ENCODE measurements at places on chromosomes 3 and 15. TPM values are rescaled to one million over a fixed set of nuclear protein-coding genes. Genes with fewer than 3 reads are reported as not detected.

ZNF620 gene
- 4.3 TPM for total RNA-seq

ISLR2 gene
- total RNA-seq, result 4.3 TPM

TMEM158 gene
- 3.6 TPM for total RNA-seq

THAP10 gene
- total RNA-seq, result 6.6 TPM

REC114 gene
- 7.5 TPM for total RNA-seq

PLXNA1 gene
- 17.0 TPM for total RNA-seq

DNA sequence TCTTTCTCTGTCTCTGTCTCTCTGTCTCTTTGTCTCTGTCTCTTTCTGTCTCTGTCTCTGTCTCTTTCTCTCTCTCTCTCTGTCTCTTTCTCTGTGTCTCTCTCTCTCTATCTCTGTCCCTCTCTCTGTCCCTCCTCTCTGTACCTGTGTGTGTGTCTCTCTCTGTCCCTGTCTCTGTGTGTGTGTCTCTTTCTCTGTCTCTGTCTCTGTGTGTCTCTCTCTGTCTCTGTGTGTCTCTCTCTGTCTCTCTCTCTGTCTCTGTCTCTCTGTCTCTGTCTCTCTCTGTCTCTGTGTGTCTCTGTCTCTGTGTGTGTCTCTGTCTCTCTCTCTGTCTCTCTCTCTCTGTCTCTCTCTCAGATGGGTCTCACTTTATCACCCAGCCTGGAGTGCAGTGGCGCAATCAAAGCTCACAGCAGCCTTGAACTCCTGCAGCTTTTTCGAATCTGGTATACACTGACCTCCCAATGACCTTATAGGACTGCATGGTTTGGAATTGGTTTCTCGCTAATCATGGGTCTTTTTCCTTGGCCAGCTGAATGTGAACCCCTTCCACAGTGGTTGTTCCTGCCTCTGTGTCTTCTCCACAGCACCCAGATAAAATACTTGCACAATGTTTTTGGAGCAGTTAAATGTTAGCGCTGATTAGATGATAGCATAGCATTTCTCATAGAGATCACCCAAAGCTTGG is 102.6 kb upstream of the KLHL25 start:
- peaks cover 7% of the 10 kb centered on the region for H3K4me1 ChIP-seq
- H3K27me3 ChIP-seq, result no peaks in the 10 kb centered on the region
- H3K27ac ChIP-seq, result no peak overlapping the region
- no peaks in the 10 kb centered on the region for H3K36me3 ChIP-seq
- no peak overlapping the region for H3K4me3 ChIP-seq

DNA sequence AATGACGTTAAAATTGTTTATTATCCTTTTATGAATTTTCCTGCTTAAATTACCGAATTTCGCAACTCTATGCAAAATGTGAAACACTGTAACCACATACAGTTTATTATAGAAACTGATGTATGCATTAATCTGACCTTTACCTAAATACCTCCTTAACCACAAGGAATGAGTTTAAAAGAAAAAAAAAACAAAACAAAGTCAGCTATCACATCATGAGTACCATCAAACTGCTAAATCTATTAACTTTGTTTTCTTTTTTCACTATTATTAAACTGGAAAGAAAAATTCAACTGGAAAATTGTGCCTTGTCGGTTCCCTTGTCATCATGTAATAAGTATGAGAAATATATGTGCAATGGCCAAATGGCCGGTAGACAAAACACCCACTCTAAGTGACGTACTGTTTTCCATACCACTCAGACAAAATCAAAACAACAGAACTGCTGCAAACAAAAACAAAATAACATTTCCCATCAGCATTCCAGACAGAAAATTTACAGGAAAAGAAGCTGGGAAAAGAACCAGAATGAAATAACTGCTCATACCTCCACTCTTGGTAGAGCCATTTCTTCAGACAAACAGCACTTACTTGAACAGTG is 415.3 kb downstream of the FOXP1 start:
- no peak overlapping the region for H3K27ac ChIP-seq
- no peak for DNase-seq
- no peaks in the 10 kb centered on the region for H3K27me3 ChIP-seq
- H3K4me1 ChIP-seq, result no peaks in the 10 kb centered on the region
- no peaks in the 10 kb centered on the region for H3K36me3 ChIP-seq

DNA sequence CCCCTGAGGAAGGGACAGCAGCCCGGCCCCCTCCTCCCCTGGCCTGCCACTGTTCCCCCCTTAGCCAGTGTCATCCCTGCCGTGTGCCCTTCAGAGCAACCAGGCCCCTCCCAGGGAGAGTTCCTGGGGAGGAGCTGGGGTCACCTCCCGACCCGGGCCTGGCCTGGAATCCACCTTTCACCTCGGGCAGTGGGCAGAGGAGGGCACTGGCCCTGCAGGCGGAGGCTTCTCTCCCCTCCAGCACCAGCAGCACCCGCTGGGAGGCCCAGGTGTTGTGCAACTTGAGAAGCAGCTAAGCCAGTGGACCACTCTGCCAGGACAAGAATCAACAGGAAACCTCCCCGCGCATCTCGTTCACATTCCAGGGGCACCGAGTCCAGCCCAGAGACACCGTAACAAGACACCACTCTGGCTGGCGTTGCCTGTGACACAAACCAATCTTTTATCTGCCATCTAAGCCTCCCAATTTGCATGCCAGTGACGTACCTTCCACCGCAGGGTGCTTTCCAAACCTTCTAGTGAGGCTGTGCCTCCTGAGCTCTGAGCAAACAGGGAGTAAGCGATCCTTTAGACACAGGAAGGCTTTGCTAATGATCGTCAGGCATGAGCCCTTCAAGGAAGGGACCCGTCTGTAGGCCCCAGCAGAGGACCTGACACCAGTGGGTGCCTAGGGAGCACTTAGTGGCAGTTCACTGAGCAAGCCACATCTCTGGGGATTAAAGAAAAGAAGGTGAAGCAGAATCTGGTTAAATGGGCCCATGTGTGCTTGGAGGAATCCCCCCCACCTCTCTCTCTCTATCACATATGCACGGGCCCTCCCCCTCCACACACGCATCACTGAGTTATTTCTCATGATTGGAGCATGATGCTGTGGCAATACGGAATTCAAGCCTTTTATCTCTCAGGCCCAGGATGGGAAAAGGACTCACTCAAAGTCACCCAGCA is 98.9 kb upstream of the TLE3 start:
- H3K4me3 ChIP-seq, result no peak overlapping the region
- no peaks in the 10 kb centered on the region for H3K27me3 ChIP-seq
- no peaks in the 10 kb centered on the region for H3K36me3 ChIP-seq
- peak overlapping the region; percentile 70 for H3K27ac ChIP-seq
- DNase-seq, result peak; percentile 96

GRCh38 chr3:195070336-195070735 is 200.6 kb downstream of the XXYLT1 start:
- no peak for DNase-seq
- no peak overlapping the region for H3K27ac ChIP-seq
- no peaks in the 10 kb centered on the region for H3K36me3 ChIP-seq
- no peaks in the 10 kb centered on the region for H3K4me1 ChIP-seq
- H3K4me3 ChIP-seq, result no peak overlapping the region

DNA sequence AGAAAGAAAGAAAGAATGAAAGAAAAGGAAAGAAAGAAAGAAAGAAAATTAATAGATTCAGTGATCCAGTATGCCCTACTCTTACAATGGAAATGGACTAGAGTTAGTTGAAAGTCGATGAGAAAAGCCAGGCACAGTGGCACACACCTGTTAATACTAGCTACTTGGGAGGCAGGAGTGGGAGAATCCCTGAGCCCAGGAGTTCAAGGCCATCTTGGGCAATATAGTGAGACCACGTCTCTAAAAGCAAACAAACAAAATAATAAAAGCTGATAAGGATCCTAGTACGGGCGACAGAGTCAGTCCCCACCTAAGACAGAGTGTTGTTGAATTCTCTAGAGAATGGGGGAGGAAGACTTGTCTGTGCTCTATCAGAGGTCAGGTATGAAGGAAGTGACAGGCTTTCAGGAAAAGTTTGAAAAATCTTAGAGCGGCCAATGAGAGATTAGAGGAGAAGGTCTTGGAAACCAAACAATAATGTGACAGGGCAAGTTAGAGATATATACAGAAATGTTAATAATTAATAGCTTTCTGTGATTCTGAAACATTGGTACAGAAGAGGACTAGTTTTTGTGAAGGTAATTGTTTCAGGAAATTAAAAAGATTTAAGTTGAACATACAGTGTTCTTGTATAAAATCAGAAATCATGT is 117.9 kb upstream of the PTX3 start:
- no peaks in the 10 kb centered on the region for H3K4me1 ChIP-seq
- no peak overlapping the region for H3K27ac ChIP-seq
- DNase-seq, result no peak

DNA sequence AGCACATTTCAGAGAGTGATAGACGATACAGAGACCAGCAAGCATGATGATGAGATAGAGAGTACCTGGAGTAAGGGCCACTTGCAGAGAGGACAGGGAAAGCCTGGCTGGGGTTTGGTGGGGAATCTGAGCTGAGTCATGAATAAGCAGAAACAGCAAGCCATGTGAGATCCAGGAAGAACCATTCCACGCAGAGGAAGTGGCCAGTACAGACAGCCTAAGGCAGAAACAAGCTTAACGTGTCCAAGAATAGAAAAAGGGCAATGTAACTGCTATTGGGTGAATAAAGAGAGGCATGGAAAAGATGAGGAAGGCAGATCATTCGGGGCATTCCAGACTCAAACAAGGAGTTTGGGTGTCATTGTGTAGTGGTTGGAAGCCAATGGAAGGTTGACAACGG is 816.3 kb upstream of the CFAP20DC start:
- DNase-seq, result no peak
- H3K36me3 ChIP-seq, result no peaks in the 10 kb centered on the region
- H3K27me3 ChIP-seq, result no peaks in the 10 kb centered on the region
- H3K4me1 ChIP-seq, result no peaks in the 10 kb centered on the region
- no peak overlapping the region for H3K27ac ChIP-seq

GRCh38 chr3:128803307-128803706 is 76.1 kb upstream of the ACAD9 start:
- H3K27me3 ChIP-seq, result no peaks in the 10 kb centered on the region
- H3K4me3 ChIP-seq, result no peak overlapping the region
- H3K4me1 ChIP-seq, result no peaks in the 10 kb centered on the region
- no peaks in the 10 kb centered on the region for H3K36me3 ChIP-seq

DNA sequence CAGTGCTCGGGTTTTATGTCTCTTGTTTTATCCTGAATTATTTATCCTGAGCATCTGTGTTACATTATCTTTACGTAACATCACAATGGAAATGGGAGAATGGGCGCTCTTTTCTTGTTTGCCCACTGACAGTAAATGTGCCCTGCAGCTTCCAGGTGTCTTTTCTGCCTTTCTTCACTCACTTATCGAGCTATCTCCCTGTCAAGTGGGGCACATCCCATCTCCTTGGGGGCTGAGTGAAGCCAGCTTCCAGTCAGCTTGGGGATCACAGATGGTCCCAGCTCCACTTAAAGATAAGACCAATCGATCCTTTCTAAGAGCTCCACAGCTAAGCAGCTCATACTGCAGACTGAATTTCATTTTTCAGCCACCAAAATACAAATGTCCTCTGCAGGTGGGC is 125.8 kb downstream of the KBTBD8 start:
- no peak overlapping the region for H3K4me3 ChIP-seq
- H3K27me3 ChIP-seq, result no peaks in the 10 kb centered on the region
- H3K36me3 ChIP-seq, result no peaks in the 10 kb centered on the region
- no peak for DNase-seq
- H3K4me1 ChIP-seq, result no peaks in the 10 kb centered on the region

DNA sequence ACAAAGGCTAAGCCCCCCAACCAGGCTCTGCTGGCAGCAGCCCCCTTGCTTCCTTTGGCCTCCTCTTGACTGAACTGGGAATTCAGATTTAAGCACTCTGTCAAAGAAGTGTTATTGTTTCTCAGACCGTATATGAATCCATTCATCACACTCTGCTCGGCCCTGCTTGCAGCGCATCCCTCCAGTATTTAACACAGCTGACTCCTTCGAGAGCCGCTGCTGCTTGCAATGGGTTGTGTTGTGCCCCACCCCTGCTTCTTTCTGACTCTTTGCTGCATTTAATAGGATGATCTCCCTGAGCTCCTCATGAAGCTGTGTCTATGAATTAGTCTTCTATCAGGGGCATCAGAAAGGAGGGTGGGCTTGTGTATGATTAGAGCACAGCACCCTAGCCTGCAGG is 31.2 kb downstream of the C3orf20 start:
- DNase-seq, result no peak
- H3K27me3 ChIP-seq, result no peaks in the 10 kb centered on the region
- no peak overlapping the region for H3K4me3 ChIP-seq
- H3K4me1 ChIP-seq, result no peaks in the 10 kb centered on the region
- H3K27ac ChIP-seq, result no peak overlapping the region

DNA sequence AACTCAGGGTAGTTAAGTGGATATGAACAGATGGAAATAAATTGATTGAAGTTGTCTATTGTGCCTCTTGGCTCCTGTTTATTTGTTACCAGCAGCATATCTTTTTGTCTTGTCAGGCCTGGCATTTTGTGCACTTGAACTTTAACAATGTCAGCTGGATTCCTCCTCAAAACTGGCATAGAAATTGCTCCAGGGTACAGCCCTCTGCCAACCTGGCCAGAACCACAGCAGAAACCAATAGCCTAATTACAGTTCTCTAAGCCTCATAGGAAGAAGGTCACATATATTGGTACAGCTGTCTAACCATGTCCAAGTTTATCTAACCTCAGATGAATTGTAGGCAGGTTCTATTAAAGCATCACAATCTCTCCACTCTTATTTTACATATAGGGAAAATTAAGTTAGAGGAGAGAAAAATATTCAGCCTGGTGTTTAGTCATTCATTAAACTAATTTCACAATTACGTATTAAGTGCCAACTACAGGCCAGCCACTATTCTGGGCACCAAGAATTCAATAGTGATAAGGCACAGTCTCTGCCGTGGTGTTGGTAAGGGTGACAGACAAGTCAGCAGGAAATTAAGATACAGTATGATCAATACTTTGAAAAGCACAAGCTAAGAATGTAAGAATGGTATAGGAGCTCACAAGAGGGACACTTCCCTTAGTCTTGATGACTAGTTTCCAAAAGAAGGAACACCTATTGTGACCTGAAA is 452.9 kb upstream of the NECTIN3 start:
- no peaks in the 10 kb centered on the region for H3K4me1 ChIP-seq
- DNase-seq, result no peak
- no peak overlapping the region for H3K27ac ChIP-seq

GRCh38 chr15:40115670-40116093 is 7.0 kb upstream of the BMF start:
- H3K27ac ChIP-seq, result no peak overlapping the region
- no peaks in the 10 kb centered on the region for H3K4me1 ChIP-seq
- no peak for DNase-seq
- no peaks in the 10 kb centered on the region for H3K36me3 ChIP-seq
- no peak overlapping the region for H3K4me3 ChIP-seq

- no peak for DNase-seq
- no peaks in the 10 kb centered on the region for H3K36me3 ChIP-seq
- peak overlapping the region; percentile 93 for H3K27ac ChIP-seq
- H3K4me1 ChIP-seq, result no peaks in the 10 kb centered on the region
- H3K27me3 ChIP-seq, result no peaks in the 10 kb centered on the region
Measured at GRCh38 chr15:83206526-83207008, 1.1 kb downstream of the HDGFL3 start.

Measured in prostate gland (tissue), 2 donors.